Activated CD4-positive, alpha-beta memory T cell treated with anti-CD3 and anti-CD28 coated beads, Interleukin-2, amount 10 ng/mL, durations not matched to agents 7 days and 5 days (primary cell): ENCODE measurements at places on chromosomes 6 and 20. TPM values are rescaled to one million over a fixed set of nuclear protein-coding genes. Genes with fewer than 3 reads are reported as not detected.

SPAG4 gene
- total RNA-seq: 6.9 TPM

DNA sequence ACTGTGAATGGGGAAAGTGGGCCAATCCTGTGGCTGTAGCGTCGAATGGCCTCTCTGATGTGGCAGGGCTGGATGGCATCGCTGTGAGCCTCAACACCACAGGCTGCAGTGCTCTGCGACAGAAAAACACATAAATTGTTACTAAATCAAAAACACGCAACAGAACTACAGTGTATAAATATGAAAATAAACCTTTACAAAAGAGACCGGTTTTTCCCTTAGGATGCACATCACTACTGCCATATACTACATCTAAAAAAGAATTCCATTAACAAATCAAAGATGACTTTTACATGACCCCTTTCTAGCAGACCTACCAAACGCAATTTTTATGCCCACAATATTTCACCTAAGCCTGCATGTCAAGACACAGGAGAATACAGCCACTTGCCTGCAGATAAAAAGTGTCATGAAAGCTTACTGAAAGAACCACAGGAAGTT, 395.5 kb upstream of the RUNX2 start:
- H3K36me3 ChIP-seq: peaks cover 8% of the 10 kb centered on the region
- peaks cover 42% of the 10 kb centered on the region for H3K4me1 ChIP-seq
- peak overlapping the region; percentile 90 for H3K27ac ChIP-seq
- peak overlapping the region; percentile 84 for H3K4me3 ChIP-seq

DNA sequence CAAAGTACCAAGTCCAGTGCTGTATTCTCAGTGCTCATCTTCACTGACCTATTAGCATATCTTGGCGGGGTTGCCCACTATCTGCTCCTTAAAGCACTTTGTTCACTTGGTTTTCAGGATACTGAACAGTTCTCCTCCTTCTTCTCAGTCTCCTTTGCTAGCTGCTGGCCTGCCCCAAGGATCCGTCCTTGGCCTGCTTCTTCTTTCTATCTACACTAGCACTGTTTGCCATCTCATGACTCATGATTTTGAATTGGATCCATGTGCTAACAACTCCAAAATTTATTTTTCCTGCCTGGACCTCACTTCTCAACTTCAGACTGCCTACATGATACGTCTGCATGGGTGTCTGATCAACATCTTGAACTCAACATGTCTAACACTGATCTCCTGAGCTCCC, 15.5 kb downstream of the TPD52L1 start:
- H3K27ac ChIP-seq: no peak overlapping the region
- peaks cover 13% of the 10 kb centered on the region for H3K27me3 ChIP-seq
- H3K4me3 ChIP-seq: no peak overlapping the region
- H3K36me3 ChIP-seq: no peaks in the 10 kb centered on the region

POU5F1 gene
- not detected for total RNA-seq

BCAS4 gene
- total RNA-seq: 6.6 TPM

- H3K4me1 ChIP-seq: no peaks in the 10 kb centered on the region
- no peak overlapping the region for H3K27ac ChIP-seq
- no peak for DNase-seq
These were observed 233.4 kb downstream of the TBC1D7 start for GRCh38 chr6:13094781-13095425.

DNA sequence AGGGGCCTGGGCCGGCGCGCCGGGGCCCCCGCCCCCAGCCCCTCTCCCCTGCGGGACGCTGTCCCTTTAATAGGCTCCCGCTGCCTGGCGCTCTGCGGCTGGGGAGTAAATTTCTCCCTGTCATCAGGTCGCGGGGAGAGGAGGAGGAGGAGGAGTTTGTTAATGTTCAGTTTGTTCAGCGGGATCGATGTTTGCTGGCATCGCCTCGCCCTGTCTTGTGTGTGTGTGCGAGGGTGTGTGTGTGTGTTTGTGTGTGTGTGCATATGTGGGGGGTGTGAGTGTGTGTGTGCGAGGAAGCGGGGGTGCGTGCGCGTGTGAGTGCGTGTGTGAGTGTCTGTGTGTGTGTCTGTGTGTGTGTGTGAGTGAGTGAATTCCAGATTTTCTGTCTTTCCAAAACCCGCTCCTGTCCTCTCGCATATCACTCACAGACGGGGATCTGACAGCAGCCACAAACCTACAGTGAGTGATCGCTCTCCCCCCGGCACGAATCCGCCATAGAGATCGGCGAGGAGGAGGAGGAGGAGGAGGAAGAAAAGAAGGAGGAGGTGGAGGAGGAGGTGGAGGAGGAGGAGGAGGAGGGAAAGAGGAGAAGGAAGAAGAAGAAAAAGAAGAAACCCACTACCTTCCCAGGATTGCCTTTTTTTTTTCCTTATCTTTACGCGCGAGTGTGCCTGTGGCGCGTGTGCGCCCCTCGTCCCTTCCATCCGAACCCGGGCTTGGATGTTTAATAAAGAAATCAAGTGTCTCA, at the start of gene TSHZ2:
Gene TSHZ2 (plus strand): TSS at position 169 of the 748 bp plus-strand sequence. CDS start 936 bp downstream, outside the sequence.
- peak within 1 kb of the TSS; percentile 80 for H3K27ac ChIP-seq
- H3K4me1 ChIP-seq: peaks cover 38% of the 10 kb centered on the region
- H3K4me3 ChIP-seq: peak within 1 kb of the TSS; percentile 97
- H3K36me3 ChIP-seq: no peaks in the 10 kb centered on the region
- DNase-seq: peak; percentile 52

- DNase-seq: no peak
- no peaks in the 10 kb centered on the region for H3K27me3 ChIP-seq
- H3K36me3 ChIP-seq: no peaks in the 10 kb centered on the region
- no peak overlapping the region for H3K4me3 ChIP-seq
- no peak overlapping the region for H3K27ac ChIP-seq
- H3K4me1 ChIP-seq: no peaks in the 10 kb centered on the region
These were observed 665.6 kb downstream of the DHX35 start for GRCh38 chr20:39627765-39628164.

DNA sequence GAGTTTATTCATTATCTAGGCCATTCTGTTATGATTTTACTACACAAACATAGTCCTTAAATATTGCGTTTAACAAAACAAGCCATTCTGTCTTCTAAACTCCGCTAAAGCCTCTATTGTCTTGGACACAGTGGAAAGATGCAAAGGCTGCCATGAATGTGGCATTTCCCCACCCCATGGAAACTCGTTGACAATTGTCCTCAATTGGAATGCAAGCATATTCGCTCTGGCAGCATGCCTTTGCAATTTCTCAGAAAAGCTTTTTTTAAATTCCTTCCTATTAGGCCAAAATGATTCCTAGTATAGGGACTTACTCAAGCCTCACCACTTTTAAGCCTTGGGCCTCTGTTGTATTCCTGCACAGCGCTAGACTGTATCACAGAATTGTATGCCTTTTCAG, 22.8 kb downstream of the OR2A4 start:
- H3K27ac ChIP-seq: no peak overlapping the region
- no peak for DNase-seq
- H3K36me3 ChIP-seq: no peaks in the 10 kb centered on the region
- H3K4me1 ChIP-seq: peaks cover 8% of the 10 kb centered on the region
- peaks cover 5% of the 10 kb centered on the region for H3K27me3 ChIP-seq

- no peaks in the 10 kb centered on the region for H3K27me3 ChIP-seq
- H3K4me1 ChIP-seq: peaks cover 11% of the 10 kb centered on the region
- no peak overlapping the region for H3K27ac ChIP-seq
- no peak overlapping the region for H3K4me3 ChIP-seq
- no peak for DNase-seq
These were observed 174.0 kb downstream of the BCKDHB start for GRCh38 chr6:80280262-80281010.

DNA sequence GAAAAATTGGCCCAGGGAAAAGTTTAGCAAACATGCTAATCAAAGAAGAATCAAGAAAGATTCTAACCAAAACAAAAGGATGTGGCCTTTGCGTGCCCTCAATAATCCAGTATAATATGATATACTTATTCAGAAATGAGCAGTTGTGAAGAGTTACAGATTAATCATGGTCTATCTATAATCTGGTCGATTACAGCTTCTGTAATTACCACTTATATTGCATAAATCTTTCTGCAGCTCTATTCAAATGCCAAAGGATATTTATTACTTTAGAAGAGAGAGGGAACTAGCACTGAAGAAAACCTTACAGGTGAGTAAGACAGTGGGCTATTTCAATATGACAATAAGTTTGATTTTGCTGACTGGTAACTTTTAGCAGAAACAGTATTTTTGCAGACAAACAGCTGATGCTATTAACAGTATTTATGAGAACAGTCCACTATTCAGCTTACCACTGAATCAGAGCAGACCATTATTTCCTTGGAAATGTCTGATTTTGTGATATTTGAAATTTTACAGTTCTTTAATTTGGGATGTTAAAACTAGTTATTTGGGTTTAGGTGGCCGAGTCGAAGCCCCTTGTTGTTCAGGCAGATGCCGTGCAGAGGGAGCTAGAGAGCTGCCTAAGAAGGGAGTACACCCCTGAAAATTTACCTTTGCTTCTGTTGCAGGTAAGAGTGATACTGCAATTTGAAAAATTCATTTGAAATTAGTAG, 92.2 kb downstream of the CEP57L1 start:
- H3K4me3 ChIP-seq: no peak overlapping the region
- peaks cover 11% of the 10 kb centered on the region for H3K36me3 ChIP-seq
- H3K27me3 ChIP-seq: peaks cover 43% of the 10 kb centered on the region
- H3K4me1 ChIP-seq: peaks cover 1% of the 10 kb centered on the region

- DNase-seq: no peak
- no peaks in the 10 kb centered on the region for H3K36me3 ChIP-seq
- H3K27ac ChIP-seq: no peak overlapping the region
- H3K4me1 ChIP-seq: no peaks in the 10 kb centered on the region
These were observed 134.1 kb downstream of the ELOVL4 start for GRCh38 chr6:79813143-79813850.
